Activated CD8-positive, alpha-beta memory T cell treated with anti-CD3 and anti-CD28 coated beads for 1 hour (primary cell): ENCODE measurements at places on chromosomes 5 and 9.

- DNase-seq: no peak
Observed at GRCh38 chr5:121251954-121252353, 599.7 kb upstream of the FTMT start.

- no peak for DNase-seq
Observed at GRCh38 chr9:116102596-116102995, 51.0 kb upstream of the PAPPA start.

GRCh38 chr9:86645303-86645702 lies 291.1 kb upstream of the TUT7 start:
- no peak for DNase-seq

DNA sequence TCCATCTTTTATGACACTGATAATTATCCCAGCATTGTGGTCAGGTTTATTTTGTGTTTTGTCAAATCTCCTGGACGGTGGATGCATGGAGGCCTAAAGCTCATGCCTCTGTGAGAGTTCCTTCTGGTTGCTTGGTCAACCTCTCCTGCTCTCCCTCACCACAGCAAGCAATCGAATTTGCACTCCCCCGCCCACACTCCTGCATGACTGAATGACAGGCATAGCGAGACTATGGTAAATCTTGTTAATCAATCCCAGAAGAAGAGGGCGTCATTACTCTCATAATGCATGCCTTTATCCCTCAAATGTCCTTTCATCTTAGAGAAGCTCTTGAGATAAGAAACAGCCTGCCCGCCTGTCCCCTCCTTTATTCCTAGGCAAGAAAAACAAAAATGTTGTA lies 1215.0 kb upstream of the CDH9 start:
- no peak for DNase-seq

- DNase-seq: no peak
Observed at GRCh38 chr9:6471231-6471850, 58.3 kb downstream of the UHRF2 start.

GRCh38 chr5:29143266-29143665 lies 2050.2 kb upstream of the CDH6 start:
- DNase-seq: no peak

DNA sequence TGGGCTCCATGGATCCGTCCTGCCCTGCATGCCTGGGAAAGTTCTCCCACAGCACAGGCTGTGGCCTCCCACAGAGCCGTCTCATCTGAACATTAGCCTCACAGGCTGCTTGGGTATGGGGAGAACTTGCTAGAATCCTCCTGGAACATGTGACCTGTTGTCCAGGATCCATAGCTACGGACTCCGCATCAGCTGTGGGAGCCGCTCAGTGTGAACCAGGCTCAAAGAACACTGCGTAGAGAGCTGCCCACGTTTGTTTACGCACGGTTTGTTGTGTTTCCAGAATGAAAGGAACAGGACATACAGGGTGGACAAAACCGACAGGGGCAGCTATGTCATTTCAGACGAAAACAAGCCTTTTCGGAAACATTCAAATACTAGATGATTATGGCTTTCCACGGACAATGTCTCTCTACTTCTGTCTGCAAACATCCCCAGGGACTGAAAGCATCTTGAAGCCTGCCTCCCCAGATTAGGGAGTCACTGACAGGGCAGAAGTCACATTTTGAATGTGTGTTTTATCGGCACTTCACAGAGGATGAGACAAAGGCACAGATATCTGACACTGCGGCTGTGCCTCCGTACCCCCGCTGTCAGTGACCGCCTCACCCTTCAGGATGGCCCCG lies 390.3 kb downstream of the GADD45G start:
- DNase-seq: no peak

DNA sequence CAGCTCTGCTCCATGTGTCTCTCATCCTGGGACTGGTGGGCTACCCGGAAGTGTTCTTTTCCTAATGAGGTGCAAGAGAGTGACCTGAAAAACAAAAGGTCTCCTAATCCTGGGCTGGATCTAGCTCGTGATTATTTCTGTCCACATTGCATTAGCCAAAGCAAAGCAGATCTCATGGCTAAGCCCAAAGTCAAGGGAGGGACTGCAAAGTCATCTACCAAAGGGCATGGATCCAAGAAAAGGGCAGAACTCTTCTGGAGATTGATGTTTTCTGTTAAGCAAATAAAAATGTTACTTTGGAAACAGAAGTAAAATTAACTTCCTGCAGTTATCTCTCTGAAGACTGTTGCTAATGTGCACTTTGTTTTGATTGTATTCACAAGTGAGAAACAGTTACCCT lies 225.2 kb downstream of the CFAP90 start:
- DNase-seq: no peak

DNA sequence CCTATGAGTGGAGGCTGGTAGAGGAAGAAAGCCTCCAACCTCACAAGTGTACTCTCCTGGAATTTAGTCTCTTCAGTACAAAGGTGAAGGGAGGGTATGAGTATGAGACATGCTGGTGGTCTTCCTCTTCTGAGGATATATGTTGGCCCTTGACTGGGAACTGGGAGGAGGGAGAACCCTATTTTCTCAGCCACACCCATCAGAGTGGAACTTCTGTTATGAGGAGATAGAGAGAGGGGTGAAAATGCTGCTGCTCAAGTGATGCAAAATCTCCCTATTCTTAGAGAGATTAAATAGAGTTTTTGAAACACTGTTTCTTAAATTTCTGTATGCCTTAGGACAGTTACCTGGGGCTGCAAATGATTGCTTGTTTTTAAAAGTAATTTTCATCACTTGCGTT lies 203.4 kb upstream of the PRR16 start:
- no peak for DNase-seq

DNA sequence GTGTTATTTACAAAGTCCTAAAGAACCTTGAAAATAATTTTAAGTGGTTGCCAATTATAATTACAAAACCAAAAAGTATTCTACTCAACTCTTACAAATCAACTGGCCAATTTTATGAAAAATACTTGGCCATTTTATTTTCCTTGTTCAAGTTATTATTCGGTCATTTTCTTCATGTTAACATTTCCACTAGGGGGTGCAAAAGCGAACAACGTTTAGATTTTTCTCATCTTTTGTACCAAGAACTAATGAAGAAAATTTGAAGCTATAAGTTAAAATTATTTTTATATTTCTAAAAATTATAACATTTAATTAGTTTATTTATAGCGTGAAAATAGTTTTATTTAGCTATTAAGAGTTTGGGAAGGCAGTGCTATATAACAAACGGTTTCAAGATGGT lies 1453.3 kb downstream of the MAT2B start:
- DNase-seq: no peak

GRCh38 chr9:91917436-91917835 lies 32.6 kb downstream of the ROR2 start:
- DNase-seq: no peak

DNA sequence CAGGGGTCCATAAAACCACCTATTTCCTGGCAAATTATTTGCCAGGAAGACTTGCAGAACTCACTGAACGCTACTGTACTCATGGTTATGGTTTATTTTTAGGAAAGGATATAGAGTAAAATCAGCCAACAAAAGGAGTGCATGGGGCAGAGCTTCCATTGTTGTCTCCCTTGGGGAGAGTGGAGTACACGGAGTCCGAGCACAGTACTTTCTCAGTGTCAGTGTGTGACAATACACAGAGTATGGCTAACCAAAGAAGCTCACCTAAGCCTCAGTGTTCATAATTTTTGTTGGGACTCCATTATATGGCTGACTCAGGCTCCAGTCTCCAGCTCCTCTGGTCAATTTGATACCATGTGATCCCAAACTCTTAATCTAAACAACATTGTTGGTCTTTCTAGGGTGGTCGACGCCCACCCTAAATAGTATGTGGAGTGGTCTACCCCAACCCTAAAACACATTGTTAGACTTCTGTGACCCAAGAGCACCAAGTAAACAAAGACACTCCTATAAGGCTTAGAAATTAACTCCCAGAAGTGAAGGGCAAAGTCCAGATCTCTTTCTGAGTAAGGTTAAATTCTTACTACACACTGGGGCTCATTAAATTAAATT lies 74.9 kb downstream of the SLC44A1 start:
- DNase-seq: no peak

GRCh38 chr9:116391306-116391900 lies 237.8 kb downstream of the PAPPA start:
- DNase-seq: no peak

DNA sequence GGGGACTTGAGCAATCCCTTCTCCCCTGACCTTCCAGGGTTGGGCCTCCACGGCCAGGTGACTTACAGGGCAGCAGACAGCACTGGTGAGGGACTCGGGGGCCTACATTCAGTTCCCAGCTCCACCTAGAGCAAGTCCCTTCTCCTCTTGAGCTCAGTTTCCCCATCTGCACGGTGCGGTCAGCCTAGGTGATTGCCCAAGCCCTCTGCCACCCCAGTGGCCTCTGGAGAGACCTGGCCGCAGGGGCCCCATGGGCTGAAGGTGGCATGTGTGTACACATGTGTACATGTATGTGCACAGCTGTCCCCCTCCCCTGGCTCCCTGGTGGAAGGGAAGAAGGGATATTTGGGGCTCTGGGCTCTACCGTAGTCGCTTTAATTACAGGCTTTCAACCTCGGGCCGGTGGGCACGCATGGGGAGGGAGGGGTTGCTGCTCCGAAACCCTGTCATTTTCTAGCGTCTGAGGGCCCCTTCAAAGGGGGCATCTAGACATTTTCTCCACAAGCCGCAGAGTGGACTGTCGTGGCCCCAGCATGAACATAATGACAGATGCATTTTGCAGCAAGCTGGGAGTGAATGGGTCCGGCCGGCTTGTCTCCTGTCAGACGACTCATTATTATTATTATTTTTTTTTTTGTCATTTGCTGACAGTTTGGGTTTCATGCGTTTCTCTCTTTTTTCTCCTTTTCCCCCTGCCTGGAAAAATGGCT lies 44.0 kb downstream of the ASS1 start:
- DNase-seq: no peak

DNA sequence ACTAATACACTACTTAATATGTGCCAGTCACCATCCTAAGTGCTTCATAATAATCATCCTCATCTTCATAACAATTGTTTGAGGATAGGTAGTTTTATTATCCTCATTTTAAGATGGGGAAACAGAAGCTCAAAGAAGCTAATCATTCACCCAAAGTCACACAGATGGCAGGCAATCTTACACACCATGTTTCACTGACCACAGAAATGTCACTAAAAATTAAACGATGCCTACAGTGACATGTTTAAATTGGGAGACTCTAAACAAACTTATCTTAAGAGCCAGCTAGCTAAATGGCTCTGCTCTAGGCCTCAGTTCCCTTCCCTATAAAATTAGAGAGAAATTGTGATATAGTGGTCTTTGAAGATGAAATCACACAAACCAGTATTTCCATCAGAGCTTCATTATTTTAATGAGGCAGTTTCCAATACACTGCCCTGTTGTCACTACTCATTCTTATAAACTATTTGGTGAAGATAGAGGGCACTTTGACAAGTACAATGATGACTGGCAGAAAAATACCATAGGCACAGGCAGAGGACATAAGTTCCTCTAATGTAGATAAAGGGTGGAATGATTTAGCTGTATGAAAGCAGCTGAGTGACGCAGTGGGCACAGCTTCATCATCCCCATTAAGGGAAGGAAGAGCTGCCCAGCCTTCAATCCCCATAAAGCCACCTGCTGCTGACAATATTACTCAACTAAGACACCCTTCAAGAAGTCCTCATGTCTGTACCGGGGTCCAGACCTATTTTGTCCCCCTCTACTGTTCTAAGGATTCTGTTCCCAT lies 224.1 kb downstream of the ACTL7B start:
- DNase-seq: no peak

GRCh38 chr5:143564417-143564816 lies 160.9 kb upstream of the NR3C1 start:
- no peak for DNase-seq
